ENCODE measurements at places on chromosomes 3 and 15.

DNA sequence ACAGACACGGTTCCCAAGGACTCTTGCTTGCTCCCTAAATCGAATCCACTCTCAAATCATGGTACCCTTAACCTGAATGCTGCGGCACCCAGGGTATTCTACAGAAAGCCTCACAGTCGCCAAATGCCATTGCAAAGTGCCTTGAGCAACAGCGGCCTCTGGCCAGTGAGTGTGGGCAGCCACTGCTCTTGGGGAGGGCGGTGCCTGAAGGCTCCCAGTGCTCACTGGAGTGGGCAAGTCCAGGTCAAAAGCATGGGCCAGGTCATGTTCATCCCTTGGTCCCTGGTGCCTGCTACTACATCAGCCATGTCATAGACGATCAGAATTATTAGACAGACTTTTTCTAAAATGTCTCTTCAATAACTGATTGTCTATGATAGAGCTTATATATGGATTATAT, 82.5 kb downstream of the ADAMTS17 start:
- DNase-seq = no peak

GRCh38 chr15:42088801-42089640, 5.3 kb downstream of the PLA2G4D start:
- DNase-seq = no peak

GRCh38 chr15:92661069-92661468, 5.5 kb upstream of the FAM174B start:
- DNase-seq = peak; percentile 49

- peak; percentile 6 for DNase-seq
These were observed 43.2 kb upstream of the CMSS1 start for GRCh38 chr3:99774467-99774866.

- DNase-seq = no peak
These were observed 155.8 kb upstream of the GADL1 start for GRCh38 chr3:31050296-31050695.

GRCh38 chr3:152196782-152197181, 71.9 kb upstream of the MBNL1 start:
- DNase-seq = no peak

DNA sequence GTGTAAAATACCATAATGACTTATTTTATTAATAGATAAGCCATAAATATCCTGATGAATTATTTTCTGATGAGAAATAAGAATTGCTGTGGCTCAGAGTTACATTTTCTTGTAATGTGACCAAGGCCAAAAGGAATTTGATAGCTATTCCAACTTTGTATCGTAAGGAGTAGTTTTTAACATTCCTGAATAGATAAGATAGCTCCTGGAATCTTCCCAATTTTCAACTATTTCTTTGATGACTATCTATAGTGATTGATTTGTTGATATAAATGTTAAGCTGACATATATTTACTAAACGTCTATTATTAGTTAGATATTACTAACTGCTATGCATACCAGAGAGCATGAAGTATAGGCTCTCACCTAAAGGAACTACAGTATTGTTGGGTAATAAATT, 49.1 kb upstream of the SATB1 start:
- peak; percentile 80 for DNase-seq

- DNase-seq = no peak
These were observed 24.5 kb upstream of the KLF13 start for GRCh38 chr15:31302029-31302657.

- no peak for DNase-seq
These were observed 87.4 kb downstream of the RAD18 start for GRCh38 chr3:8875836-8876235.

DNA sequence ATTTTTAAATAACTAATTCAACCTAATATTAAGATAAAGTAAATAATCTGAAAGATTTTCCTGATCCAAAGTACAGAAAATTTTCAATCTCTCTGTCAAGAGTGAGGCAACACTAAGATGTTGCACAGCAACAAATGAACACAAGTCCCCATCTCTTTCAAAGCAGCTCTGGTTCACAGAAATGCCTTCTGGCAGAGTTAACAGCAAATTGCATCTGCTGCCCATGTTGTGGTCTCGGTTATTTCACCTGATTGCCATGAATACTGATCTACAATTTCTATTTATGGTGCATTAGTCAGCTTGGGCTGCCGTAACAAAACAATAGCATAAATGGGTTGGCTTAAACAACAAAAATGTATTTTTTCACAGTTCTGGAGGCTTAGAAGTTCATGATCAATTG, 167.3 kb downstream of the BCHE start:
- DNase-seq = no peak

DNA sequence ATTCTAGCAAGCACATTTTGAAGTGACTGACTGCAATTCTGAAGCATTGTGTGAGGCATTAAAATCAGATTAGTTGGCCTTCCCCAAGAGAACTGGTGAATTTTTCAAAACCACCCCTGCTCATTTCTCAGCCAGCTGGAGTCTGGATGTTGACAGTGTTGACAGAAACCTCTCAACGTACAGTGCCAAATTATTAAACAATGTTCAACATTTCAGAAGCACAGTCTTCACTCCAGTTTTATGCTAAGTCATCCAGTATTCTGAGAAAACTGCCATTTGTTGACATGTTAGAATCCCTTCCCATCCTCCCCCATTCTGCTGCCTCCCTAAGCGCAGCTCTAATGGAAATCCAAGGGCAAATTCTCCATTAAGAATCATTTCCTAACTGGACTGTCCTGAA, 369.3 kb upstream of the TRIM42 start:
- no peak for DNase-seq

DNA sequence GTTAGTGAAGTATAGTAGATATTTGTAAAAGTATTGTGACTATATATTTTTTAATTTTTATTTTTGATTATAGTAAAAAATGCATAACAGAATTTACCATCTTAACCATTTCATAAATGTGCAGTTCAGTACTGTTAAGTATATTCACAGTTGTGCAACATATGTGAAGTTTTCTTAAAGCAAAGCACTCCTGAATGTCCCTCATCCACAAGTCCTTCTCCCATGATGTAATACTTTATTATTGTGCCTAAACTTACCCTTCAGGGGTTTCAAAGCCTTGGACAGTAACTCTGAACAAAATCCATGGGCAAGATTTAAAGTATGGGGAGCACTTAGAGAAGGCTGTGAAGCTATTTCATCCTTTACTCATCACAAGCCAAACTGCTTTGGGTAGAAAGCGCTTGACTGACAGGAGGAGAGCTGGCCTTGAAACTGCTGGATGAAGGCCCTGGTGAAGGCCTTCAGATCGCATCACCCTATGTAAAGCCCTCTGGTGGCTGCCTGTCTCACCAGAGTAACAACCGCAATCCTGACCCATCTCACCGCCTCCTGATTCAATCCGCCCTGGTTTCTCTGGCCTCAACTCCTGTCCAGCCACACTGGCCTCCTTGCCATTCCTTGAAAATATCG, 28.0 kb downstream of the LSM3 start:
- DNase-seq = peak; percentile 66

GRCh38 chr3:14377838-14378169, 24.6 kb upstream of the SLC6A6 start:
- DNase-seq = no peak

- DNase-seq = no peak
These were observed 135.5 kb upstream of the ZPLD1 start for GRCh38 chr3:102299125-102299877.

GRCh38 chr3:42189736-42190135, 76.2 kb downstream of the CCK start:
- no peak for DNase-seq

- DNase-seq = no peak
These were observed 6.5 kb upstream of the RPL22L1 start for GRCh38 chr3:170876537-170876936.

Data from mesendoderm (in vitro differentiated cells).